ENCODE measurements at places on chromosomes 6 and 20.

DNA sequence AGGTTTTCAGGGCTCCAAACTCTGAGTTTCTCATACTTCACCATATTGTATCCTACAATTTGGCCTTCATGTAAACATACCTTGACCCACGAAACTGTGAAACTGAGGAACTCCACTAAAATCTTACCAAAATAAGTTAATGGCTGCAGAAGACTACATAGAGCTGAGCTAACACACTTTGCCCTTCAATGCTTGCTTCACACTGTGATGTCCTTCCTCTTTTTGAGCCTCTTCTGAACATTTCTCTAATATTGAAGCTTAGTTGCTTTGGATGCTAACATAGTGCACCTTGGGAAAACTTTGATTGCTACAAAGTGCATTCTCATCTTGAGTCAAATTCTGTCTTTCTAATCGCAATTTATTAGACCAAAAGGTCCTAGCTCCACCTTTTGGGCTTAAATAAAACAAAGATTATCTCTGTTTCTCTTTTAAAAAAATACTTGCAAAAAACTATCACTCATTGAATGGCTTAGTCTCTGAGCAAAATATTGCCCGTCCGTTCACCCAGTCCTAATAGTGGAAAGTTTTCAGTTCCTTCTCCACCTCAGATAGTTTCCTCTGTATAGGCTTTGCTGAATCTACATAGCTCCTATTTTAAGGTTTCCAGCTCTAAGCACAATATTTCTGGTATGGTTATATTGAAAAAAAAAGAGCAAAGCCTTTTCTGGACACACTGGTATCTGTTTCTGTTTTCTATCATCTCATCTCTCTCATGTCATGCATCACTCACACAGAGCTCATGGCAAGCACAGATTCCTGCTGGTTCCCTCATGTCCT lies 494.6 kb downstream of the RFPL4B start:
- DNase-seq, result no peak

GRCh38 chr20:11905460-11906179 lies 12.1 kb upstream of the BTBD3 start:
- DNase-seq, result no peak

DNA sequence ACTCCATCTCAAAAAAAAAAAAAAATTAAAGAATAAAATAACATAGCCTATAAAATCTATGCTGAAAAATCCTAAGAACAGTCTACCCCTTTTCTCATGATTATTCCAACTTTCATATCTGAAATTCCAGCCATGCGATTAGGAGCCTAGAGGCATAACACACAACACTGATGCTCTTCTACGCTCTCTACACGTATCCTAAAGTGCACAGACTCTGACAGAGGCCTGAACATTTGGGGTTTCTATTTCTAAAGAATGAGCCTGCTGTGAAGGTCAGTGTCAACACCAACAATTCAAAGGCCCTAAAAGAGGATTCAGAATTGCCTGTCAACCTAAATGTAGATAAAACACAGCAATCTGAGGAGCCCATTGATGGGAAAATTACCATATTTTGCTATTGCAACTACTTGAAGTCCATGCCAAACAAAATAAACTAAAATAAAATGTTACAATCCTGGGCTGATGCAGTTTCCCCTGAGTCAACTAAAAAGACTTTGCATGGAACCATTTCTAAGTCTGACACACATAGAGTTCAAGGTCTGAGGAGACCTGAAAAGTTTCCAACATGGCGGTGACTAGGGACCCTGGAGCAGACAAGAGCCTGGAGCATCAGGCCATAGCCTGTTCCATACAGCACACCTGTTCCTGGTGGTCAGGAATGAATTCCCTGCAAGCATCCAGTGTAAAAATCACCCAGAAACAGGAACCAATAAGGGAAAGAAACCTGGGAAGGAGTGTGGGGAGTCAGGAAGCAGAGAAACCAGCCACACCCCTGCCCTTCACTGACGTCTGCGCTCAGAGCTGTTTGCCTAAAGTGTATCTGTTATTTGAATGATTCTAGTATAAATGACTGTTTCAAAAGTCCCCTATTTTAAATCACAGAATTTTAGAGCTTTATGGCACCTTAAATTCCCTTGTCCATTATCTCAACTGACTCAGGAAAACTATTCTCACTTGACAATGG lies 11.8 kb downstream of the NINL start:
- no peak for DNase-seq

DNA sequence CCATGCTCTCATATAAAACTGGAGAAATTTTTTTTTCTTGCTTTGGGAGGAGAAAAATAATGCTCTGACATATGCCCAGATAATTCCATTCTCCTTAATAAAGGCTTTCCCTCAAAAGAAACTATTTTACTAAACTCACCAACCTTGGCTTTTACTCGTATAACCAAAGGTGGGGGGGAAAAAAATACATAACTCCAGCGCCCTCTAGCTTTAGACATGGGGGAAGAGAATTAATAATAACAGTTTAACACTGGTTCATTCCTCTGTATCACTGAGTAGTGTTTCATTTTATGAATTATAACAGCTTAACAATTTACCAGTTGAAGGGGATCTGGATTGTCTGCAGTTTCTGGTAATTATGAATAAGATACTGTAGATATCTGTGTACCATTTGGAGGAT lies 1226.1 kb downstream of the GRIK2 start:
- no peak for DNase-seq

DNA sequence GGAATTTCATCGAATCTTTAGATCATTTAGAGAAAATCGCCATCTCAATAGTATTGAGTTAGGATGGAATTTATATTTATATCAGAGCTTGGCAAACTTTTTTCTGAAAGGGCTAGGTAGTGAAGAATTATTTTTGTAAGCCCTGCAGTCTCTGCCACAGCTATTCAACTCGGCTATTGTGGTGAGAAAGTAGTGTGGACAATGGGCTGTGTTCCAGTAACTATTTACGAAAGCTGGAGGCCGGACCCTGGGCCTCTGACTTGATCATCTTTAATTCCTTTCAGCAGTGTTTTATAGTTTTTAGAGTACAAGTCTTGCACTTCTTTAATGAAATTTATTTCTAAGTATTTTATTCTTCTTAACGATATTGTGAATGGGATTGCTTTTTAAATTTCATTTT lies 201.5 kb downstream of the FARS2 start:
- DNase-seq, result no peak

DNA sequence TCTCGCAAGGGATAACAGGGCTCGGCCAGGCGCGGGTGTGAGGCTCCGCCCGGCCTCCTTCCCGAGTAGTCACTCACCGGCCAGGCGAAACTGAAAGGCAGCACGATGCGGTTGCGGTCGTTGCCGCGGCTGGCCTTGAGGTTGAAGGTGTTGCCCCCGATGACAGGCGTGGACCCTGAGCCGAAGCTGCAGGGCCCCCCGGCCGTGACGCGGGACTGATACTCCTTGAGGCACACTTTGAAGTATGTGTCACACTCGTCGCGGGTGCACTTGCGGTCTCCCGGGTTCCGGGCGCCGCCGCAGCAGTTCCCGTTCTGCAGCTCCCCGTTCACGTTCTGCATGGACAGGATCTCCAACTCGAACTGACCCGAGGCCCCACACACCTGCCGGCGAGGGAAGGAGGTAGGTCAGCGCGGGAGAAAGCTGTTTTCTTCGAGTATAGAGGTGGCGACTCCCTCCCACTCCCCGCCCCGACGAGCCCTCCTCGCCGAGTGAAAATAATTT lies 1.1 kb downstream of the JAG1 start:
- no peak for DNase-seq

DNA sequence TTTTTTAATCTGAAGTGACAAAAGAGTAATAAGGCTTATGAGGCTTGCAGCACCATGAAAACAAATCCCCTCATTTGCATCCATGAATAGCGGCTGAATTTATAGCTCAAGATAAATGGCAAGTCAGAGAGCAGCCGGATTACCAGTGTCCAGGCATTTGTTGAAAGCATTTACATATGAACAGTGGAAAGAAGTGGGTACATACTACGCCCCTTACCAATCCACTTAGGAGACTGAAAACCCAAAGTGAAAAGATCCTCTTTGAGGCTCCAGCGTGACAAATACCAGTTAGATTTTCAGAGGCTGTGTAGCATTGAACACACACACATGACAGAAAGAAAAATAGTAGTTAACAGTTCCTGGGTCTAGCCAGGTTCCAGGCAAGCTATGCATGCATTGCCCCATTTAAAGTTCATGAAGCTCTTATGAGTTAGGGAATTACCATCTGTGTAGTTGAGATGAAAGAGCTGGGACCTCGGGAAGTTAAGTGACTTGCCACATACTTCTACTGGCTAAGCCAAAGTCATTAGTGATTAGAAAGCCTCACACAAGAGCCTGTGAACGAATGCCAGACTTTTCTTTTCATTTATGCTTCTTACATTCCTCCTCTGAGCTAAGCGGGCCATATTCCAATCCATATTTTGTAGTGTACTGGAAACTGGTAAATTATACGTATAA lies 28.3 kb upstream of the NHSL1 start:
- no peak for DNase-seq

DNA sequence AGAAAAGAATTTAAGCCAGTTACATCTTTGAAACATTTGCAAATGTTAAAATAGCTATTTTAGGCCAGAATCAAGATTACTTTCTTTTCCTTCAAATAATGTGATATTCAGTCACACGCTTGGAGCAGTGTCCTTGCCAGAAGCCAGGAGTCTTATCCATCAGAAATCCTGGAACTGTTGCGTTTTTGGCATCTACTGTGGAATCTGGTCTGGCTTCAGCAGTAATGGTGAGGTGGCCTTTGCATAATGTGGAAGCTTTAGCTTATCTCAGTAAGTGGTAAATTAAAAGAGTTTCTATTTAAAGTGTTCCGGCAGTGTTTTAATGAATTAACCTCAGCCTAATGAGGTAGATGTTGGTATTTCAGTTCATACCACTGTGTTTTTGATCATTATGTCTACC lies 97.6 kb downstream of the FIG4 start:
- DNase-seq, result no peak

DNA sequence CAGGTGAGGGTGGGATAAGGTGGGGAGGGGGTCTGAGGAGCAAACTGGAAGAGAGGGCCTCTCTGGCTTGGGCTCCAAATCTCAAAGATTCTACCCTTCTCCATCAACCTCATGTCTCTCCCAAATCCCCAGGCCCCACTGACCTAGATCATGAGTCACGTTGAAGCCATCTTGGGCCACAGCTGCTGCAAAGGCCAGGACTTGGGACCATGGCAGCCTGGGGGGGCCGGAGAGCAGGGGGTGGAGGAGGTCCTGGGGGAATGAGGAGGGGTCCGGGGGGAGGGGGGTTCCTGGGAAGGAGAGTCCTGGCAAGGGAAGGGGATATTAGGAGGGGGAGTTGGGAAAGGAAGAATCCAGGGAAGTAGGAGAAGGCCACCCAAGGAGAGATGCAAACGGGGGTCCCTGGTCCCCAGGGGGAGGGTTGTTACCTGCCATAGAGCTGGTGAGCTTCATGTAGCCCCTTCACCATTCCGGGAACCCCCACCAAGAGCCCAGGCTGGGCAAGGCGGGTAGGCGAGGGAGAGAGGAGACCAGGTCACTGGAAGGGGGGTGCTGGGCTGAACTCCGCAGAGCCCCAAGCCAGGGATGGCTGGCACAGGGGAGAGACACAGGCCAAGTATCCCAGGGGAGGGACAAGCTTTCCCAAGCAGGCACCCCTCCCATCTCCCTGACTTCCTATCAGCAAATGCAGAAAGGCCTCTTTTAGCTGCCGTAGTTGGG lies 12.7 kb downstream of the GGT7 start:
- no peak for DNase-seq

DNA sequence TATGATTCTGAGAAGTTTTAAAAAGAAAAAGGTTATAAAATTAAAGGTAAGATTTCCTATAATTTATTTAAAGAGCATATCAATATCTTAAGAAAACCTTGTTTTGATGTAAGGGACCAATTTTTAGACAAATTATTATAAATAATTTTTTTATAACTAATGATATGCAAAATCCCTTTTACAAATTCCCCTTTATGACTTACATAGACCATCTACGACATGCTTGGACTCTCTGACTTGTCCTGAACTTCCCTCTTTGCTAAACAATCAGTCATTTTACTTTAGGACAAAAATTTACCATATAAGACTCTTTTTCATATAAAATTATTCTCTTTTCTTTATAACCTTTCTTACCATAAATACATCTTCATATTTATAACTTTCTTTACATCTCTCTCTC lies 15.3 kb upstream of the ANGPT4 start:
- DNase-seq, result no peak

DNA sequence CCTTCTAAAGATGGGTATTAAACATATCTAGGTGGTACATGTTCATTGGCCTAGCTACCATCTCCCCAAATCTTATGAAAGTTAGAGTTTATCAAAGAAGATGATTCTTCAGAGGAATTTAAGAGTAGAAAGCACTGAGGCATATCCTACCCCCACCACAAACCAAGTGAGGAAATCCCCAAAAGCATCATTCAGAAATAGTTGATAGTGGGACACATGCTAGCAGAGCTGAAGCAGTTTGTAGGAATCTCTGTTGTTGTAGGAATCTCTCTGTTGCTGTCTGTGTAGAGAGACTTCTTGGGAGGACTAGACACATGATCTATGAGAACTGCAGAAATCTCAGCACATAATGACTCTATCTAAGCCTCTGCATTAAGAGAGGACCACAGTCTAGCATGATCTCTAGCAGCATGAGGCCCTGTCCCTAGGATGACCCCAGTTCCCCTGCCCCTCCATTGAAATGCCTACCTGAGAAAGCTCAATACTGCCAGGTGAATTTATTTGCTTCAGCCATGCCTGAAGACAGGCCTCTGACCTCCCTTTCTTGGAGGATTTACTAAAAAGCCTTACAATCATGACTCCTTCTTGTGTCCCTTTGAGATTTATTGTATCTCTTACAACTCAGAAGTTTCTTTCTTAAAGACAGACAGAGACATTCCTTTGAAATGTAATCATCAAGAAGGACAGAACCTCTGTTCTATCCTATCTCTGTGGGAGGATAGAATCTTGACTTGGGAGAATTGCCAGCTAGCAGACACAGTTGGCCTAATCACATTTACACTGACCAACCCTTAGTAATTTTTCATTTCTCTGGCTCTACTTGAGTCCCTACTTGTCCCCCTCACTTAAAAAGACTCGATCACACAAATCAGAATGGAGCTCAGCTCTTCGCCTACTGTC lies 582.4 kb downstream of the PHF3 start:
- DNase-seq, result no peak

DNA sequence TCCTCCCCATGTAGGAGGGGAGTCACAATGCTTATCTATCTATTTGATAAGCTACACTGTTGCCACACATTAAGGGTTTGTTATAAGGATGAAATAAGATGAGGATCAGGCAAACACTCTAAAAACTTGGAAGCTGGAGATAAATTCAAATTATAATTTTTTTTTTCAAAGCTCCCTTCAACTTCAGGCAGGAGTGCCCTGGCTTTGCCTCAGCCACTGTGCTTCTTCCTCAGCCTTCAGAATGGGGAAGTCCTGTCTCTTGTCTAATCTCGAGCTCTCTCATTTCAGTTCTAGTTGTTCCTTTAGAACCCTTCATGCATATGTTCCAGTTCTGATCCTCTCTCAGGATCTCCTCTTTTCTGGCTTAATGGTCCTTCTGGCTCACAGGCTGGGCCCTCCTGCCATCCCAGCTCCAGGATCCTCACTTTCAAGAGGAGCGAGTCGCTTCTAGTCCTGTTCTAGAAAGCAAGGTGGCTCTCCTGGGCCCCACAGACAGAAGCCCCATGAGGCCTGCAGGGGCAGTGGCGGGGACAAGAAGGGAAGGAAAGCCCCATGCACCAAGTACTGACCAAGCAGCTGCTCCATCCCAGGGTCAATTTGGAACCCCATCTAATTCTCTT lies 164.3 kb downstream of the VEGFA start:
- DNase-seq, result no peak
